ENCODE measurements at places on chromosomes 1 and 21.

- no peak for DNase-seq
Observed at GRCh38 chr1:234645964-234646363, 36.0 kb upstream of the IRF2BP2 start.

DNA sequence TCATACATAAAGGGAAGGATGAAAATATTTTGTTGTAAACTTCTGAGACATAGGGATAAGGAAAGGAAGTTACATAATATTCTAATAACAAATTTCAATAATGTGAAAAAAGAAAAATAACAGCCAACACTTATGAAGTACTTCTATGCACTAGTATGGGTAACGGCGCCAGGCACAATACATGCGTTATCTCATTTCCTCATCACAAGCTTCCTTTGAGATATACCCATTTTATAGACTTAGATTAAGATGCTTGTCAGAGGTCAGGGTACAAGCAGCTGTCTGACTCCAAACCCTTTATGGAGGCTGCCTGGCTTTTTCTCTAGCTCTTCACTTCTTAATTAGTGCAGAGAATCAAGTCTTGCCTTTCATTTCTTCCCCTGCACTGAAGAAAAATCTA lies 41.3 kb downstream of the TCP10L start:
- DNase-seq: no peak

DNA sequence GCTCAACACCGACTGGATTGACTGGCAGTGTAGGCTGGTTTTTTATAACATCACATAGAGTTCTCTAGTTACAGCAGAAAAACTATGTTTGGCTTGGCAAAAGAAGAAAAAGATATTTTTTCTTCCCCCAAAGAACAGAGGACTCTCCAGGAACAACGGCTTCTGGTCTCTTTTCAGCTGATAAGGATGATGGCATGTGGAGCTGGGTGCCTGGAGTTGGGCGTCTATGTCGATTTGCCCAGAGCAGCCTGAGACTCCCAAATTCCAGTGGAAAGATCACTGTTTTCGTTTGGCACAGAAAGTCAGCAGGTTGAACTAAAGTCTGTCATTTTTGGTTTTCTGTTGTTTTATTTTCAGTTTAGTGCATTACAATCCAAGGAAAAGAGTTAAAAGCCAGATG lies 91.1 kb downstream of the SMYD2 start:
- no peak for DNase-seq

GRCh38 chr1:220928320-220928719 lies 49.1 kb downstream of the HLX start:
- DNase-seq: no peak
